ENCODE measurements at places on chromosomes 2 and 18.

DNA sequence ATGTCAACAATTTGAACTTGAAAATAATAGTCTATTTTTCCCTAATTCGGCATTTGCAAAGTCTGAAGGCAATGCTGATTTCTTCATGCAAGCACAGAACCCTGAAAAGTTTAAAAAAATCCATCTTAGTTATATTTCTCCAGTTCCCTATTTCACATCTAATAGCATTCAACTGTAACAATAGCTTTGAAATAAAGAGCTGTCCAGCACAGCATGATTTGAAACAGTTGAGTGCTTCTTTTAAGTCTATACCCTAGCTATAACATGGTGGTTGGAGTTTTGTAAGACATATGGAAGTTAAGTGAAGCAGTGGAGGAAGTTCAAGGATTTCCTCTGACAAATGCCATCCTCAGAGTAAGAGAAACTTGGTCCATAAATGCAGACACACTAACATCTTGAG, 691.9 kb downstream of the ERBB4 start:
- H3K4me1 ChIP-seq: no peaks in the 10 kb centered on the region
- no peak for DNase-seq
- no peaks in the 10 kb centered on the region for H3K27me3 ChIP-seq
- H3K36me3 ChIP-seq: no peaks in the 10 kb centered on the region

GRCh38 chr18:4017480-4017879, 437.6 kb downstream of the DLGAP1 start:
- no peaks in the 10 kb centered on the region for H3K27me3 ChIP-seq
- no peaks in the 10 kb centered on the region for H3K4me1 ChIP-seq
- no peaks in the 10 kb centered on the region for H3K36me3 ChIP-seq
- no peak overlapping the region for H3K27ac ChIP-seq
- DNase-seq: no peak
- H3K4me3 ChIP-seq: no peak overlapping the region

- DNase-seq: no peak
- H3K27ac ChIP-seq: no peak overlapping the region
- H3K4me1 ChIP-seq: peaks cover 4% of the 10 kb centered on the region
- H3K4me3 ChIP-seq: no peak overlapping the region
- H3K36me3 ChIP-seq: no peaks in the 10 kb centered on the region
Measured at GRCh38 chr2:26020231-26020640, 13.6 kb upstream of the RAB10 start.

DNA sequence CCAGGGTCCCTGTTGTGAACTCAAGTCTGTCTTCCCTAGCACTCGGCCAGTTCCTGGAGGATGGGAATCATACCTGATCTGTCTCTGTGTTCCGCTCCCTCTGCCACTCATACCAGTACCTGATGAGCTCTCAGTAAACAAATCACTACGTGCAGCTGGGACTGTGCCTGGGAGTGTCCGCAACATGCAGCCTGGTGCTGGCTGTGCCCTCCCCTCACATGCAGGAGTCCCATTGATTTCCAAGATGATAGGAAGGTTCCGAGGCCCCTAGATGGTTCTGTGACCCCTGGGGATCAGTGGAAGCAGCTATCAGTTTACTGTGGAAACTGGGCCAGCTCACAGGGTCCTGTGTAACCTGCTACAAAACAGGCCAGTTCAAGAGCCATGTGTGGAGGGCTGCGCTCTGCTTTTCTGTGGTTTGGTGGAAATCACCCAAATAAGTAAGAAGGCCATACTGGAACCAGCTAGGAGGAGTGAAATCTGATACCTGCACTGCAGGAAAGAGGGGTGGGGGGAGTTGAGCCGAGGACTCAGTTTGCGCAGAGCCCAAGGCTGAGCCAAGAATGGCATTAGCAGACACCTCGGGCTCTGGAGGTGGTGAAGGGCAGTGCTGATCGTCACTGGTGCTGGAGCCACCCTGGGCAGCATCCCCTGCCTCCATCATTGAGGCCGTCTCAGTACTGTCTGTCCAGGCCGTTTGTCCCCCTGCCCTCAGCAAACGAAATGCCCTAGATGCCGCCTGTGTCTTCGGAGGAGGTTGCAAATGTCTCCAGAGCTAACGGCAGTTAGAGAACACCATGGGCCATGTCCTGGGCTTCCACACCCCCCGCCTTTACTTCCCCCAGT, 93.3 kb downstream of the KLHL29 start:
- no peak overlapping the region for H3K27ac ChIP-seq
- no peaks in the 10 kb centered on the region for H3K4me1 ChIP-seq
- peak; percentile 24 for DNase-seq
- peaks cover 5% of the 10 kb centered on the region for H3K36me3 ChIP-seq
- H3K4me3 ChIP-seq: no peak overlapping the region

GRCh38 chr2:99708231-99708630, 218.4 kb upstream of the REV1 start:
- no peaks in the 10 kb centered on the region for H3K36me3 ChIP-seq
- H3K4me1 ChIP-seq: peaks cover 36% of the 10 kb centered on the region
- no peaks in the 10 kb centered on the region for H3K27me3 ChIP-seq
- H3K4me3 ChIP-seq: no peak overlapping the region
- DNase-seq: no peak

- H3K4me3 ChIP-seq: no peak overlapping the region
- no peaks in the 10 kb centered on the region for H3K36me3 ChIP-seq
- no peaks in the 10 kb centered on the region for H3K27me3 ChIP-seq
- H3K4me1 ChIP-seq: no peaks in the 10 kb centered on the region
- no peak overlapping the region for H3K27ac ChIP-seq
- DNase-seq: no peak
Measured at GRCh38 chr2:133801946-133802345, 233.7 kb upstream of the NCKAP5 start.

GRCh38 chr2:237065071-237065377, 20.7 kb upstream of the COPS8 start:
- H3K4me3 ChIP-seq: no peak overlapping the region
- H3K27me3 ChIP-seq: no peaks in the 10 kb centered on the region
- no peaks in the 10 kb centered on the region for H3K36me3 ChIP-seq
- no peak for DNase-seq
- no peaks in the 10 kb centered on the region for H3K4me1 ChIP-seq

GRCh38 chr2:71671895-71672825, 218.8 kb downstream of the DYSF start:
- no peak overlapping the region for H3K27ac ChIP-seq
- H3K4me3 ChIP-seq: no peak overlapping the region
- H3K36me3 ChIP-seq: no peaks in the 10 kb centered on the region
- H3K4me1 ChIP-seq: peaks cover 4% of the 10 kb centered on the region

DNA sequence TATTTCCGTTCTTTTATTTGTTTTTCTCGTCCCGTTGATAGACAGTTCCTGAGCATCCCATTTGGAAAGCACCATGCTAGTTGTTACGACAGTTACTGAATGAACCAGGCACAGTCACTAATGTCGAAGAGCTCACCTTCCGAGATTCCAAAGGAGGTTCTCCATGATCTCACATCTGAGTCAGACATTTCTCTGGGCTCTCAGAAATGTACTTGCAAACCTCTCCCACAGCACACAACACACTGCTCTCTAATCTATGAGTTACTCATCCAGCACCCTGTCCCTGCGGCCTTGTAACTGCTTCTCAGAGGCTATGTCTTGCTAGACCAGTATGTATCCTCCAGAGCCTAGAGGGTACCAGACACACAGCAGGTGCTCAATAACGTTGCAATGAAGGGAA, 174.7 kb downstream of the DNER start:
- no peaks in the 10 kb centered on the region for H3K4me1 ChIP-seq
- H3K27ac ChIP-seq: no peak overlapping the region
- H3K36me3 ChIP-seq: no peaks in the 10 kb centered on the region
- no peak overlapping the region for H3K4me3 ChIP-seq
- no peaks in the 10 kb centered on the region for H3K27me3 ChIP-seq
- no peak for DNase-seq

DNA sequence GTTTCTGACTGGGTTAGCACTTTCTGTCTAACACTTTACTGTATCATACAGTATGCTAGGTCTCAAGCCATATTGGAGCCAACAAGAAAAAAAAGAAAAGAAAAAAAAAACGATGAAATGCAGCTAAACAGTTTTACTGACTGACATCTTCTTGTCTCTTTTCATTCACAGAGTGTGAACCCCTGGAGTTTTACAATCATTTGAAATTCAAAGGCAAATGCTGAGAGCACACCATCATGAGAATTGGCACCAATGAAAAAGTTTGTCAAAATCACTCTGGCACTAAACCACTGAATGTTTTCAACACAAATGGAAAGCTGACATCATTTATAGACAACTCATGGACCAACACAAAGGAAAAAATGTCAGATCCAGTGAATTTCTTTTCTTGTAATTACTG, 513.3 kb downstream of the LRRTM4 start:
- no peak overlapping the region for H3K4me3 ChIP-seq
- H3K27ac ChIP-seq: no peak overlapping the region

- no peak overlapping the region for H3K4me3 ChIP-seq
- no peaks in the 10 kb centered on the region for H3K4me1 ChIP-seq
- H3K36me3 ChIP-seq: no peaks in the 10 kb centered on the region
- H3K27ac ChIP-seq: no peak overlapping the region
Measured at GRCh38 chr2:10255189-10256030, 47.3 kb upstream of the HPCAL1 start.

GRCh38 chr18:3511980-3512379, 62.0 kb downstream of the TGIF1 start:
- H3K27me3 ChIP-seq: peaks cover 4% of the 10 kb centered on the region
- H3K36me3 ChIP-seq: no peaks in the 10 kb centered on the region
- H3K4me3 ChIP-seq: no peak overlapping the region
- no peak overlapping the region for H3K27ac ChIP-seq
- no peak for DNase-seq

DNA sequence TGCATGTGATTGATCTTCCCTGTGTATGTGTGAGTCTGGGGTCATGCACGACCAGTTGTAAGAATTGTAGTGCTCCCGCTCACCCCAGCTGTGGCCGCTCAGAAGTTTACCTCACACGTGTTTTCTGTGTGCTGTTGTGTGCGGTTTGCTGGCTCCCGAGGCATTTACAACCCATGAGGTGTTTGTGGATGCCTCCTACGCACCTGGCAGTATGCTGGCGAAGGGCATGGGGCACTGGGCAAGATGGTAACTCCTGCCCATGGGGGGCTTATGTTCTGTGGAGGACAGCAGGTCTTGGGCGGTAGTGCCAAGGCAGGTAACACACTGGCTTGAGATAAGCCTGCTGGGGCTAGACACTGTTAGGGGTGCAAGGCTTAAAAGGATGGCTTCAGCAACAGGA, 102.6 kb upstream of the HS6ST1 start:
- H3K27me3 ChIP-seq: no peaks in the 10 kb centered on the region
- H3K4me1 ChIP-seq: peaks cover 19% of the 10 kb centered on the region
- no peak overlapping the region for H3K27ac ChIP-seq
- H3K4me3 ChIP-seq: no peak overlapping the region
- no peak for DNase-seq

DNA sequence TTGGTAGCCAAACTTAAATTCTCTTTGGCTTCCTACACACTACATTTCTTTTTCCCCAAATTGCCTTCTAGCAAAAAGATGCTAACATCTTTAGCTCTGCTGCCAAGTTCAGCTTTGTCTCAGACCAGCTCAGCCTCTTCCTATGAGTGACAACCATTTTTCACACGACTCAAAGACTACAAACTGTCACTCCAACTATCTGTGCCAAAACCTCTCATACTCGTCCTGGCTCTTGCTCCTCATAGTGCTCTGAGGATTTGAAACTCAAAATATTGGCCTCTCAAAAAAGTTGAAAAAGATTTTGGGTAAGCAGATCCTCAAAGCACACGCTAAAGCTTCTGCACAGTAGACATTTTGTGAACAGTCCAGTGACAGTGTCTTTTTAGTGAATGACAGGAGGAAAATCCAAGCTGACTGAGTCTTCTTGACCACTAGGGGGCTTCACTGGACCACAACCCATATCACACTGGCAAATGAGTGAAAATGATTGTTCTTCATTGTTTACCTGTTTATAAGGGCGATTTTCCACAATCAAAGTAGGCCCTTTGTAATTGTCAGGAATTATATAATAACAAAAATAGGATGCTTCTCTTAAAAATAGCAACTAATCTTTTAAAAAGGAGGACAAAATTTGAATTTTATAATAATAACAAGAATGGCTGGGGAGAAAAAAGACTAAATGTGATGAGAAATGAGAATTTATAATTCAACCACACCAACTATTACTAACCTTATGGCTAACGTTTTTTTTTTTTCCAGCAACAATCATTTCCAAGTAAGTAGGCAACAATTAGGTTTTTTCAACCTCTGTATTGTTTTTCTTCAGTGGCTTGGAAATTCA, 85.5 kb upstream of the PGAP1 start:
- H3K36me3 ChIP-seq: no peaks in the 10 kb centered on the region
- H3K4me3 ChIP-seq: no peak overlapping the region
- DNase-seq: peak; percentile 49
- no peaks in the 10 kb centered on the region for H3K27me3 ChIP-seq

- H3K4me1 ChIP-seq: no peaks in the 10 kb centered on the region
- no peak overlapping the region for H3K27ac ChIP-seq
- no peaks in the 10 kb centered on the region for H3K36me3 ChIP-seq
- DNase-seq: no peak
Measured at GRCh38 chr2:103594823-103595222, 833.0 kb downstream of the TMEM182 start.

GRCh38 chr2:112035786-112036185, 19.3 kb upstream of the TMEM87B start:
- no peaks in the 10 kb centered on the region for H3K27me3 ChIP-seq
- H3K27ac ChIP-seq: no peak overlapping the region
- no peak overlapping the region for H3K4me3 ChIP-seq
- no peak for DNase-seq
- H3K4me1 ChIP-seq: peaks cover 16% of the 10 kb centered on the region

DNA sequence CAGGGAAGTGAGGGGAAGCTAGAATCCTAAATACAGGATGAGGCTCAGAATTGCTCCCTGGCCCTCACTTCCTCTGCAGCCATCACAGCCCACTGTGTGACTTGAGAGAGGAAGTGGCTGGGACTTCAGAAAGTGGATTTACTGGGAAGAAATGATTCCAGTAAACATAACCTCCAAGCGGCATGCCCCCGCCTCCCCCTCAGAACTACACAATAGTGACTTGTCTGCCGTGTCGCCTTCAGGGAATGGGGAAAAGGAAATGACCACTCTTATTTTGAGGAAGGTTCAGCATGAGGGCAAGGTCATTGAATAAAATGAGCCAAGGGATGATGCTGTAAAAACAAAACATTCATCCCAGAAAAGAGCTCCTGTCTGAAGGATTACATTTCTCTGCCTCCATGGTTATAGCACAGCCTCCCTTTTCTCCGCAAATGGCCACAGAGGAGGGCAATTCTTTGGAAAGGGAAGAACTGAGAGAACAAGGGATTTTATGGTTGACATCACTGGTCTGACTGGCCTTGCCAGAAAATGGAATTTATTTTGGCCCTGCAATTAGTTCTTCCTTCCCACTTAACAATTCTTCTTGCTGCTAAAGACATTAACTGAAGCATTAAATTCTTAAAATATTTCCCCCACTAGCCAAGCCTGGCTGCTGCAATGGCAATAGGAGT, 78.9 kb upstream of the DAPL1 start:
- DNase-seq: peak; percentile 50
- H3K27ac ChIP-seq: no peak overlapping the region
- H3K4me1 ChIP-seq: no peaks in the 10 kb centered on the region
- H3K4me3 ChIP-seq: no peak overlapping the region
- H3K27me3 ChIP-seq: no peaks in the 10 kb centered on the region
- H3K36me3 ChIP-seq: no peaks in the 10 kb centered on the region

GRCh38 chr2:10732924-10733565, 11.6 kb downstream of the ATP6V1C2 start:
- peaks cover 3% of the 10 kb centered on the region for H3K27me3 ChIP-seq
- no peaks in the 10 kb centered on the region for H3K4me1 ChIP-seq
- no peak overlapping the region for H3K4me3 ChIP-seq
- no peak overlapping the region for H3K27ac ChIP-seq
- H3K36me3 ChIP-seq: no peaks in the 10 kb centered on the region
